A549 treated with RU486 at 1 μM for 4 hours (cell line): ENCODE measurements at places on chromosomes 4 and X. TPM values are rescaled to one million over a fixed set of nuclear protein-coding genes. Genes with fewer than 3 reads are reported as not detected.

Gene TBX22
- total RNA-seq, result not detected in 5 replicates

Gene DSPP
- not detected in 5 replicates for total RNA-seq

Gene FGFR3
- 1.4 to 2.5 TPM (median 1.9 TPM) in 5 replicates for total RNA-seq

Gene KIT
- total RNA-seq, result not detected in 5 replicates

Gene TLR7
- not detected in 5 replicates for total RNA-seq

Gene FAAH2
- 0.25 TPM in 1 of 5 replicates, not detected in the others for total RNA-seq

Gene SSX2
- not detected in 5 replicates for total RNA-seq

Gene MUC7
- total RNA-seq, result not detected in 5 replicates

Gene DDIT4L
- 0.38 to 0.62 TPM (median 0.44 TPM) in 5 replicates for total RNA-seq

Gene MAB21L2
- not detected in 5 replicates for total RNA-seq

Gene TREX2
- 0.67 to 1.8 TPM (median 1.6 TPM) in 5 replicates for total RNA-seq

Gene ATP8A1
- total RNA-seq, result 0.02 to 0.10 TPM (median 0.07 TPM) in 5 replicates

Gene ITM2A
- not detected in 5 replicates for total RNA-seq

Gene ARMCX1
- total RNA-seq, result 0.19 to 0.51 TPM (median 0.43 TPM) in 5 replicates
